Dermis blood vessel endothelial cell (primary cell): ENCODE measurements at places on chromosomes 16 and 17. TPM values are rescaled to one million over a fixed set of nuclear protein-coding genes. Genes with fewer than 3 reads are reported as not detected.

DNA sequence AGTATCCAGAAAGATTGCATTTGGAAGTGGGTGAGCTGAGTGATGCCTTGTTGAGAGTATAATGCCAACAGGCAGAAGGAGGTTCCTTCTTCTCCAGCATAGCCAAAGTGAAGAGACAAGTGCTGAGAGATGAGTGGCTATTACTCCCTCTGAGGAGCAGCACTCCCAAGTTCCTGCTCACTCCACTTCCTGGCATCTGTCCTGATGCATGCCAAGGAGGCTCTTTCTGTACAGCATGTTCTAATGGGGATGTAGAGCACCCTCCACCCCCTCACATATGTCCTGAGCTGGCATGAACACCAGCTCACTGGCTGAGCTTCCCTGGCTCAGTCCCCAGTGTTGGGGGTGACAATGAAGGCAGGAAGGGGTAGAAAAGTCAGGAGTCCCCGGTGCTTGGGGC, 44.2 kb upstream of the DNAH9 start:
- DNase-seq: no peak

- DNase-seq: no peak
These were observed 102.8 kb upstream of the CCL1 start for GRCh38 chr17:34465789-34466188.

GRB7 gene
- total RNA-seq: 0.28 and 0.34 TPM in 2 replicates

DNA sequence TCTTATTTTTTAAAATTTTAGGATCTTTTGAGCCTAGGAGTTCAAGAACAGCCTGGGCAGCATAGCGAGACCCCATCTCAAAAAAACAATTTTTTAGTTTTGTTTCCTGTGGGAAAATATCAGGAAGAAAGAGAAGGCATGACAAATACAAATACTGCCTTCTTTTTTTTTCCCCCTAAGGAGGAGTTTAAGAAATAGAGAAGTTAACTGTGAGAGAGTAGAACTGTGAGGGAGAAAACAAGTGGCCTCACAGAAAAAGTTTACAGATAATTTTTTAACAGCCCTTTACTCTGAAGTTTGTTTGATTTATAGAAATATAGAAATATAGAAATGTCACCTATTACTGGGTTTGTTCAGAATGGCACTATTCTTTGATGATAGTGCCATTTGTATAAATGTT, 21.1 kb downstream of the TTYH2 start:
- no peak for DNase-seq

KRTAP16-1 gene
- 0.05 TPM in 1 of 2 replicates, not detected in the other for total RNA-seq

GRCh38 chr17:5373112-5373511, 46.4 kb downstream of the NUP88 start:
- DNase-seq: no peak
